Cortex of kidney (tissue), 1 donor: ENCODE measurements at places on chromosomes 7 and 10.

- no peak for DNase-seq
Measured at GRCh38 chr10:29774475-29774874, 139.7 kb upstream of the SVIL start.

DNA sequence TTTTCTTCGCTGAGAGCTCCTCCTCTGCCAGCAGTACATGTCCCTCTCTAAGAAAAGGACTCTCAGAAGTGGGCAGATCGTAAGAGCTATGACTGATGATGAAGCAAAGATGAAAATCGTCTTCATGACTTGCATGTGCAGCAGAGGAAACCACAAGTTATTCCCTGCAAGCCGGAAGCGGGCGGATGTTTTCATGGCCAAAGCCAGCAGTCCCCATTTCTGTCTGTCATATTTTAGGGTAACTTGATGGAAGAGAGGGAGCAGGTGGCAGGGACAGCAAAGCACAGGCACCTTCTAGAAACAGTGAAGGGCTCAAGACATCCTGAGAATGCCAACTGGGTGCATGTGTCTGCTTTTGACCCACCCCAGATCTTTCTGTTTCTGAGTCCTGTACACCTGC is 19.9 kb downstream of the KLF6 start:
- DNase-seq = no peak

- DNase-seq = no peak
Measured at GRCh38 chr10:100183481-100183880, 2.3 kb downstream of the ERLIN1 start.

DNA sequence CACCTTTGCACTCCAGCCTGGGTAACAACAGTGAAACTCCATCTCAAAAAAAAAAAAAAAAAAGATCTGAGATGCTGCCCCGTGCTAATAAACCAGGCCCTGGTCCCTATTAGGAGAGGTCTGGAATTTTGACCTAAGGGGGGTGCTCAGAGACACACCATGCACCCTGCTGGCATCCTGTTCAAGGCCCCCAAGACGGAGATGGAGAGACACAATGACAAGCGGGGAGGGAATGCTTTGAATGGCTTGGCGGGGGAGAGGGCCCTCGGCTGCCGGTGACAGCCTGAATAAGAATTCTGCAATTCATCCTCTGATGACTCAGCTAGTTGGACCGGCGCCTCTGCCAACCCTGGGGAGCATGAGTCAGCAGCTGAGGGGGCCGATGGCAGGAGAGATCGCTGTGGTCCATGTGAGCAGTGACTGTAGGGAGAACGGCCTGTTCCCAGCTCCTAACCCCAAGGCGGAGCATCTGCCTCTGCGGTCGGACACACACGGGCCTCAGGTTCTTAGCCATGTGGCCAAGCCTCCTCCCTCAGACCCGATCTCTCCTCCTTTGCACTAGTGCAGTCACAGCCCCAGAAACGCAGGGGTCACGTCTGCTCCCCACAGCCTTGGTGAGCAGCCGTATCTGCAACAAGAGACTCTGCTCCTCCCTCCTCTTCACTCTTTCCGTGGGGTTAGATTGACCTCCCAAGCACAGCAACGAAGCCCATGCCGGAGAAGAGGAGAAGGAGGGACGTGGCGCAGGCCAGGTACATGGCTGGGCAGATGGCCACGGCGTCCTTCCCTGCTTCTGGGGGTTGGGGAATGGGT is 14.9 kb downstream of the TRIM56 start:
- DNase-seq = no peak

- DNase-seq = no peak
Measured at GRCh38 chr7:84195295-84196060, 889 bp upstream of the SEMA3A start.
